ENCODE measurements at places on chromosomes 5 and 9.
A peak's percentile ranks its signal among the peaks of the same experiment; 100 is the strongest.

GRCh38 chr9:89873801-89874200 lies 269.0 kb downstream of the GADD45G start:
- no peak for DNase-seq

- DNase-seq = no peak
Measured at GRCh38 chr5:167479779-167480178, 811.7 kb upstream of the WWC1 start.

DNA sequence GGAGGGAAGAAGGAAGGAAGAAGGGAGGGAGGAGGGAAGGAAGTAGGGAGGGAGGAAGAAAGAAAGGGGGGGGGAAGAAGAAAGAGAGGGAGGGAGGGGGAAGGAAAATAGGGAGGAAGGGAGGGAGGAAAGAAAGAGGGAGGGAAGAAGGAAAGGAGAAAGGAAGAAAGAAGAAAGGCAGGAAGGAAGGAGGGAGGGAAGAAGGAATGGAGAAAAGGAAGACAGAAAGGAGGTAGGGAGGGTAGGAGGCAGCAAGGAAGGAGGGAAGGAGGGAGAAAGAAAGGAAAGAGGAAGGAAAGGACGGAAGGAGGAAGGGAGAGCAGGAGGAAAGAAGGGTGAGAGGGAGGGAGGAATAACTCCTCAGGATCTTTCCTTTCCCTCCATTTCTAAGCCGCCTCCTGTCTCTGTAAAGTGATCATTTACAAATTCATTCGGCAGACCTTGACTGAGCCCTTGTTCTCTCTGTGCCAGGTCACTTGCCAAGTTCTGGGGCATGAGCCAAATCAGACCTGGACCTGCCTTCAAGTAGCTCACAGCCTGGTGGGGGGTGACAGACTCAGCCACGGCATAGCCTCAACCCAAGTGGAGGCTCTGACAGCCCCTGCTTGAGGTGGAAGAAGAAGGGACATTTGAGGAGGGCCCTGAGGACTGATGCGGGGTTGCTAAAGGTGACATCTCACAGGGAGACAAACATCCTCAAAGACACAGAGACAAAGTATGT lies 69.0 kb upstream of the HRH2 start:
- no peak for DNase-seq

- DNase-seq = no peak
Measured at GRCh38 chr9:123097430-123098095, 64.1 kb downstream of the GPR21 start.

DNA sequence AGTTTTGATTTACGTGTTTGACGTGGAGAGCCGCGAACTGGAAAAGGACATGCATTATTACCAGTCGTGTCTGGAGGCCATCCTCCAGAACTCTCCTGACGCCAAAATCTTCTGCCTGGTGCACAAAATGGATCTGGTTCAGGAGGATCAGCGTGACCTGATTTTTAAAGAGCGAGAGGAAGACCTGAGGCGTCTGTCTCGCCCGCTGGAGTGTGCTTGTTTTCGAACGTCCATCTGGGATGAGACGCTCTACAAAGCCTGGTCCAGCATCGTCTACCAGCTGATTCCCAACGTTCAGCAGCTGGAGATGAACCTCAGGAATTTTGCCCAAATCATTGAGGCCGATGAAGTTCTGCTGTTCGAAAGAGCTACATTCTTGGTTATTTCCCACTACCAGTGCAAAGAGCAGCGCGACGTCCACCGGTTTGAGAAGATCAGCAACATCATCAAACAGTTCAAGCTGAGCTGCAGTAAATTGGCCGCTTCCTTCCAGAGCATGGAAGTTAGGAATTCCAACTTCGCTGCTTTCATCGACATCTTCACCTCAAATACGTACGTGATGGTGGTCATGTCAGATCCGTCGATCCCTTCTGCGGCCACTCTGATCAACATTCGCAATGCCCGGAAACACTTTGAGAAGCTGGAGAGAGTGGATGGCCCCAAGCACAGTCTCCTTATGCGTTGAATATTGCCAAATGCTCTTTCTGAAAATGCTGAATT lies 850 bp downstream of the RRAGA start:
- peak; percentile 61 for DNase-seq

DNA sequence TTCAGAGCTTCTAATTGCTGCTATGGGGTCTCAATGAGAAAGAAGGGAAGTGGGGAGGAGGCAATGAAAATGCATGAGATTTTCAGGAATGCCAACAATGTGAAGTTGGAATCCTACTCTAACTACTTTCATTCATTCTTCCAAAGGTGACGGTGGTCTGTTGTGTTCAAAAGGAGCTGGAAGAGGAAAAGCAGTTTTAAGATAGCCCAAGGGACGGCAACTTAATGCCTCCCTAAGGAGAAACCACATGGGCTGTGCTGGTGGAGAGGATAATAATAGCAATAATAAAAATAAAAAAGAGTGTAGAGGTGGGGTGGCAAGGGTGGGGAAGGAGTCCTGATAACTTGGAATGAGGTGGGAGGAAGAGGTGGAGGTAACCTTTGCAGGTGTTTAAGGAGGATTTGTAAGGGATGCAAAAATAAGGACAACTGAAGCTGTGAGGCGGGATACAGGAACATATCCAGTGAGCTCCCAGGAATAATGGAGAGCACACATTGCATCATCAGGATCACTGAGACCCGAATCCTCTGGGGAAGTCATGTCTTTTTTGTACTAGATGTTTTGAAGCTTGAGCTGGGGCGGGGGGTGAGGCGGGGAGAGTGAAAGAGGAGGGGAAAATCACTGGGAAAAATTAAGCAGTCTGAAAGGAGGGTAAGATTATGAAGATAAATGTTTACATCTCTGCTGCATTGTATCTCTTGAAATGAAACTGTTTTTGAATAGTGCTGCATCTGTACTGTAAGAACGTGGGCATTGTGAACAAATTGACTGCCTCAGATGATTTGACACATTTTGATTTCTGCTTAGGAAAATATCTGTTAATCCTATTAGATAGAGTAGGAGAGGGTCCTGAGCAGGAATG lies 120.1 kb upstream of the TMEM161B start:
- no peak for DNase-seq

DNA sequence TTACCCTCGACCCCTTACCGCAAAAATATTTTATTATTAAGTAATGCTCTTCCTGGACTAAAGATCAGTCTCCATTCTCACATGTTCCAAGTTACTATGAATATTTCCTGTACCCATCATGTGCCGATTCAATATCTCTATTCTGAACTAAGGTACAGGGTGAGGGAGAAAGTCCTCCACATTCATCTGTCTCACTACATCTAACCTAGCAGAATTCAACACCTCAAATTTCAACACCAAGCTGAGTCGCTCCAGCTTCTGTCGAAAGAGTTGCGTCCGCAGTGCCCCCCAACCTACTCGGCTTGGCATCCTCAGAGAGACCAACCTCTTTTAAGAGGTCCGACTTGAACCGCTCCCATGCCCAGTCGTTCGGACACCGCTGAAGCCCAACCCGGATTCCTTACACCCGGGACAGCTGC lies 1.0 kb downstream of the CERT1 start:
- DNase-seq = no peak

DNA sequence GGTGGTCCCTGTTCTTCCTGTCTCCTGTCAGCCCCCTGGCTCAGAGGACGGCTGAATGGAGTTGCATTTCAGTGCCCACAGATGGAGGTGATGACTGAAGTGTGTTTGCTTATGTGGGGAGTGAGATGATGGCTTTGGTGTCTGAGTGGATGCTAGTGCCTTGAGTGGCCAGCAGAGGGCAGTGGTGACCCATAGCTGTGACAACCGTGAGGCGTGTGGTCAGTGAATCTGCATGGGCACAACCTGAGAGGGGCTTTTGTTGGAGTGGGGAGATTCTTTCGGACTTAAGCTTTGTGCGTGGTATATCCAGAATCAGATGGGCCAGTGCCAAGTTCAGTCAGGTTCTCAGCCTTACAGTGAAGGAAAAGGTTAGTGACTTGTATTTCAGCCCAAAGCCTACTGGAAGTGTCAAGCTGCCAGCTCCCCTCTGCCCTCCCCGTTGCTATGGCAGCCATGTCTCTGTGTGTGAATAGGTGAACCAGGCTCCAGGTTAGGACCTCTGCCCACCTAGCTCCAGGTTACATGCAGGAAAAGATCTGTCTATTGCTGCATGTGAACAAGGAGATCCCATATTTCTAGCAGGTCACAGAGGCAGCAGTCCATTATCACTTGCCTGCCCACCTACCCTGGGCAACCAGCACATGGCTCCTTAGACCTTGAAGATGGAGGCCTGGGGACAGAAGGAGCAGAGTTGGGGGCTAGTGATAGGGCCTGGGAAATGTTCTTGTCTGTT lies 14.7 kb upstream of the CXXC5 start:
- peak; percentile 80 for DNase-seq

DNA sequence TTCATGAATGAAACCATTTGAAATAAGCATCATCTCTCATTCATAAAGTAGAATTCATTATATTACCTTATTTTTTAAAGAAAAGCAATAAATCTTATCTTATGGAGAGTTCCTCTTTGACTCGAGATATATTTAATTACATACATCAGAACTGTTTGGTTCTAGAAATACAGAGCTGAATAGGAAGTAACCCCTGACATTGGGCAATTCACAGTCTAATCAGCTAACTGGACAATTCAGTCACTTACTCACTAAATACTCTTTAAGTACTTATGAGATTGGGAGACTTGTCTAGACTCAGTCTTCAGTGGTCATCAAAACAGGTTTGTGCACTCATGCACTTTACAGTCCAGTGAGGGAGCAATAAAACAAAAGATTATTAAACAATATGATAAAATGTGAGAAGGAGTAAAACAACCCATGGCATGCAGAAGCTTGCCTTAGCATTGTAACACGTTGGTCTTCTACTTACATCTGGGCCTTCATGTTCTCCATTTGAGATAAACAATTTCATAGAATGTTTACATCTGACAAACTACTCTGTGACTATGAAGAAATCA lies 11.5 kb upstream of the FBXO38 start:
- no peak for DNase-seq

GRCh38 chr9:107732781-107733522 lies 243.4 kb upstream of the KLF4 start:
- peak; percentile 82 for DNase-seq

DNA sequence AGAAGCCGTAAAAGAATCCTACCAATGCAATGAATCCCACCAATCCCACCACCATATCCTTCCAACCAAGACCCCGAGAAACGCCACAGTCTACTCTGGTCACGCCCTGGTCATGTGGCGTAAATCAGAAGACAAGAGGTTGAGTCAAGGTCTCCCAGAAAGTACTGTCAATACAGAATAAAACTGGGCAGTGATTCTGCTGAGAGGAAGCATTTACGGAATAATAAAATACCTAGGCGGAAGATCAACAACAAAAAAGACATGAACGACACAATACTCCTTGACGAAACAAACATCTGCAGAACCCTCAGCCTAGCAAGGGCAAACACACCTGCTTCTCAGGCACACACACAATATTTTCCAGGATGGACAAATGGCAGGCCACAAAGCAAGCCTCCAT lies 62.8 kb downstream of the GOLM1 start:
- DNase-seq = no peak

- DNase-seq = no peak
Measured at GRCh38 chr9:6384732-6385131, 28.3 kb upstream of the UHRF2 start.
